ENCODE measurements at places on chromosomes 4 and X.

DNA sequence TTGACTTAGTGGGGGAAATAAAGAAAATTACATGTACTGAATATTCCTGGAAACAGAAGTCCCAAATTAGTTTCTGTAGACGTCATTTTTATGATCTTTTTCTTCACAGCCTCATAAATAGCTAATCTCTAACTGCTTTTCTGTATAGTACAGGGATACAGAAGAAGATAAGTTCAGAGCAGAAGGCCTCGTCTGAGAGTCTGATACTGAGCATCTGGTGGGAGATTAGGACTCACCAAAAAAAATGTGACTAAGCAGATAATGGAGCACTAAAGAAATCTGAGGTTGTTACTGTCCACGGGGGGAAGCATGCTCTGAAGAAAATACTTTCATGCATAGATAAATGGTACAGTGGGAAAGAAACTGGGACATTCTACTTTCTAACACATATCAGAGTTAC is 115.3 kb upstream of the TRPC5 start:
- DNase-seq, result no peak

GRCh38 chrX:17687648-17688047 is 49.6 kb upstream of the SCML1 start:
- DNase-seq, result no peak

DNA sequence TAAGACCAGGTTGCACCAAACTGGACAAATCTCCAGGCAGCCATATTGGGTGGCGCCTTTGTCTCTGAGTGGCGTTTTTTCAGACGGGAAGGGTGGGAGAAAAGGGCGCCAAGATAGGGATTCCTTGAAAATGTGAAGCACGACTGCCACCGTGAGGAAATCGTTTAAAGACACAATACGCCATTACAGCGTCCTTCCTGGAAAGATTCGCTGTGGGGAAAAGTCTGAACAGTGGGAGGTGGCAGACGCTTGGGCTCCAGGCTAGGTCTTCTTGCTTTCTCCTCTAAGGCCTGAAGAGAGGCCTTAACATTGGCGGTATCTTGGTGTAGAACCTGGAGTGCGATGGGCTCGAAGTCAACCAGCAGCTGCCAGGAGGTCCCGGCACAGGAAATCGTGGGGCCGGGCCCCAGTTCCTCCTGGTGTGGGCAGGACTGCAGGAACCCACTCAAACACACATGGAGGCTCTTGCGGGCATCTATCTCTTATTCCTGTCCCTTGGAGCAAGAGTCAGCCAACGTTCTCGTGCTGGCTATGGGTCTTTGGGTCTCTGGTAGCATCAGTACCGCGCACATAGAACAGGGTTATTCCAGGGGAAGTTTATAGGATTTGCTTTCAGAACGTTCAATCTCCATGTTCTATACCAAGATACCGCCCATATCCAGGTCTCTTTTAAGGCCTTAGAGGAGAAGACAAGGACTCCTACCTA is 208.8 kb downstream of the OR13H1 start:
- DNase-seq, result no peak

DNA sequence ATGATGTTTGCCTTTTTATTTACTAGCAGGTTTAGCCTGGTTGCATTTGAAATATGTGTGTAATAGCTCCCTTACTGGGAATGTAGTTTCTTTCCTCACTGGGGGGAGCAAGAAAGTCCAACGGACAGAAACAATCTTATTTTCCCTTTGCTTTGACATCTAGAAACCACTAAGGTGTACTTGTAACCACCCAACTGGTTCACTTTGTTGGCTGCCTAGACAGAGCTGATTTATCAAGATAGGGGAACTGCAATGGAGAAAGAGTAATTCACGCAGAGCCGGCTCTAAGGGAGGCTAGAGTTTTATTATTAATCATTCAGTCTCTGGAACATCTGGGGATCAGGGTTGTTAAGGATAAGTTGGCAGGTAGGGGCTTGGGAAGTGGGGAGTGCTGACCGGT is 30.3 kb downstream of the XG start:
- no peak for DNase-seq

DNA sequence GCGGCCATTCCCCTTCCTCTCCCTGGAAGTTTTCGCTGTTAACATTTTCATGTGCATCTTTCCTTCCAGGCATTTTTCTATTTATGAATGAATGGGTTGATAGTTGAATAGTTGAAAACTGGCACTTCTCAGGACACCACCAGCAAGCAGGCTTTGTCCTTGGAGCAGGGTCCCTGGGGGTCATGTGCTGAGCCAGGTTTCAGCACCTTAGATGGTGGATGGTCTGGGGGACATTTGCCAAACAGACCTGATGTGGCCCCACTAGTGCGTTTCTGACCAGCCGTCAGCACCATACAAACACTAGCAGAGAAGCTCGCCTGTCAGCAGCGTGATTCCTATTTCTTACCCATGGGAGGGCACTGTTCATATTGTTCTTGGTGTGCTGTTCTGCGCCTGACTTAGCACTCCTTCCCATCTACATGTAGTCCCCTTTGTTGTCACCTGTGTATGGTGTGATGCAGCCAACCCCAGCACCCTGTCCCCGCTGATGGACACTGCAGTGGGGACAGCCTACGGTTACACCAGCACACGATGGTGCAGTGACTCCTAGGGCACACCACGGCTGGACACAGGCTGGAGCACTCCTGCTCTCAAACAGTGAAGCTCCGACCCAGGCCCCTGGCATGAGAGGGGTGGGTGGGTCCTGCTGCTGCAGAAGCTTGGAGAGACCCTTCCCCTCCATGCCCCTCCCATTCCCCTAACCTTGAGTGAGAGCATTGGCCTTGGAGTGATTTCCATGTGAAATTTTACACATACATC is 27.2 kb upstream of the WFS1 start:
- no peak for DNase-seq

DNA sequence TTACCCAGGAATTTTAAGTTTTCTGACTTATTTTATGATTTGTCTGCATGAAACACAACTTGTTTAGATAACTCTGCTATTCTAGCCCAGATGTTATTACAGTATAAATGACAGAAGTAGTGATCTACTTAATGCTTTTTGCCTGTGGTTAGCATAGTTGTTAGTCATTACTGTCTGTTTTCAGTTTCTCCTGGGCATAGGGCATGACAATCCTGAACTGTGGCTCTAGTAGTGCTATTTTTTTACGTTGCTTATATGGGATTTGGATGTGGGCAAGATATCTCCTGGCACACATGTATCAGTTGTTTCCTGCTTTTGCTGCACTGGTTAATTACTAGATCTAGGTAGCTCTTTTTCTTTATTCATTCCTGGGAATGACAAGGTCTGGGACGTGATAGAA is 1005.8 kb downstream of the PCDH18 start:
- no peak for DNase-seq

DNA sequence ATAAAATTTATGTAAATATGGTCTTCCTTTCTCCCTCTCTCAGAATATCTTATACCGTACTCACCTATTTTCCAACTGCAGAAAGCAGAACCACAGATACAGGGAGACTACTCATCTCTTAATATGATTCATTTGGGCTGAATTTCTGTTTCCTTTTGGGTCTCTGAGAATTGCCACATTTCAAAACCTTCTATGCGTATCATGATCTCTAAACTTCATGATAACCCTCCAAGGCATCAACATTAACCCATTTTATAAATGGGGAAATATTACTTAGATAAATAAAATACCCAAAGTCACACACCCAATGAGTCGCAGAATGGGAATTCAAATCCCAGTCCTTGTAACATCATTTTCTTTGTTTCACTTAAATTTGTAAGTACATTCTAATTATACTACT is 16.6 kb upstream of the PRDM8 start:
- peak; percentile 56 for DNase-seq

- DNase-seq, result no peak
Observed at GRCh38 chr4:794900-795725, 30.8 kb downstream of the CPLX1 start.

DNA sequence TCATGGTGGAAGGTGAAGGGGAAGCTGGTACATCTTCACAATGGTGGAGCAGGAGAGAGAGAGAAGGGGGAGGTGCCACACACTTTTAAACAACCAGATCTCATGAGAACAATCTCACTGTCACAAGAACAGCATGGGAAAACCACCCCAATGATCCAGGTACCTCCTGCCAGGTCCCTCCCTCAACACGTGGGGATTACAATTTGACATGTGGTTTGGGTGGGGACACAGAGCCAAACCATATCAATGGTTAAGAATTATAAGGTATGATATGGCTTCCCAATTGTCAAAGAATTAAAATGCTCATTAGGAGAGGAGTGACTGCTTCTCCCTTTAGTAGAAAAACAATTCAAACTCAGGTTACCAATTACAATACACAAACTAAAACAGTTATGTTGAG is 143.3 kb downstream of the PDLIM5 start:
- no peak for DNase-seq

DNA sequence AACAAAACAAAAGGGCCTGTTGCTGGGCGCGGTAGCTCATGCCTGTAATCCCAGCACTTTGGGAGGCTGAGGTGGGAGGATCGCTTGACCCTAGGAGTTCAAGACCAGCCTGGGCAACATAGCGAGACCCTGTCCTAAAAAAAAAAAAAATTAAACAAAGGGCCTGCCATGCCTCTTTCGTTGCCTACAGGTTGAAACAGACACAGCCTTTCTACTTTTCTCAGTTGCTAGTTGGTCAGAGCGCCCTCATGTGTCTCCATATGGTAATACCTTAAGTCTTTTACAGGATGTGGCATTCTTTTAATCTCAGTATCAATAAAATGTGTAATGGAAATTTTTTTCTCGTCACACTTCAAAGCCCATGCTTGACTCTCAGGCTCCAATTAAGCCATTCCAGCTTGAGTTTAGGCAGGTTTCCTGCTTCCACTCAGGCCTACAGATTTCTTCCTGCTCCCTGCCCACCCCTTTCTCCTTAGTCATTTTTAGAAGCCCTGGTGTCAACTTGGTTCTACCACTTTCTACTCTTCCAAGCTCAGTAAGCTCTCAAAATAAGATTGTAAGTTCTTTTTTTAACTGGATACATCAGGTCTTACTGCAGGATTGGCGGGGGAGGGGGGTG is 4.6 kb upstream of the SOWAHD start:
- peak; percentile 33 for DNase-seq

DNA sequence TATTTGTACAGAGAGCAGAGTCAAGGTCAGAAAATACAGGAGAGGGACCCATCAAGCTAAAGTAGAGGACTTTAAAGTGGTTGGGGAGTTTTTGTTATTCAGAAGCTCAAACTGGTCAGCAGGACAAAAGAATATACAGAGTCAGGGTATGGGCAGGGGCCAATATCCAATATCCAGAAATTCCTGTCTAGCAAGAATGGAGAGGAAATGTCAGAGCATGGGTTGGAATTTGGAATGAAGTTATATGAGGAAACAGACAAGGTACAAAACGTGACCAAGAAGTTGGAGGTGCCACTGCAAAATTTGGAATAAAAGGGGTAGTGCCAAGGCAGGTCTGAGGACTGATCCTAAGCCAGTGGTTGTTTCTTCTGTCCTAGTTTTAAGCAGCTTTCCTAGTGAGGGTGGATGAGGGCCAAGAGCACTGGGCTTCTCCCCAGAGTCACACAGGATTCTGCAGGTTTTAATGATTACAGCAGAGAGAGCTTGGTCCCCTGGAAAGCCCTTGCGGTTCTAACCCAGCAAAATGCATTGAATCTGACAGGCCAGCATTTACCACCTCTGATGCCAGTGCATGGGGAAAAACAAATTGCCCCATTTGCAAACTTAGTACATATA is 304.7 kb upstream of the FTHL17 start:
- no peak for DNase-seq

DNA sequence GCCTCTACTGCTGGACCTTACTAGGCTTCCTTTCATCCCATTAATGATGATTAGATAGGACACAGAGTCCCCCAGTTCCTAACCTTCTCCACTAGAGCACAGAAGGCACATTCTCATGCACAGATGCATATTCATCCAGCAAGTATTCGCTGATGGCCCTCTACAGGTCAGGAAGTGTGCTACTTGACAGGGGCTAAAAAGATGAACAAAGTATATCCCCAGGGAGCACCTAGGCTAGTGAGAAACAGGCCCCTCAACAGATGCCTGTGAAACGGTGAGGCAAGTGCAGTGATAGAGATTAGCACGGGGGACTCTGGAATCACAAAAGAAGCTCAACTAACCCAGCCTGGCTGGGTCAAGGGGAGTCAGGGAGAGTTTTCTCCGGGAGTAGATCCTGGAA is 95.8 kb downstream of the MGST2 start:
- DNase-seq, result peak; percentile 47

GRCh38 chr4:151770154-151770553 is 9.3 kb upstream of the GATB start:
- no peak for DNase-seq

- peak; percentile 56 for DNase-seq
Observed at GRCh38 chrX:37349221-37350033, at the start of gene PRRG1. Gene PRRG1 (plus strand): TSS chrX:37349364. CDS start chrX:37406250, 56,886 bp downstream.

GRCh38 chr4:3487861-3488260 is 24.8 kb downstream of the DOK7 start:
- no peak for DNase-seq

DNA sequence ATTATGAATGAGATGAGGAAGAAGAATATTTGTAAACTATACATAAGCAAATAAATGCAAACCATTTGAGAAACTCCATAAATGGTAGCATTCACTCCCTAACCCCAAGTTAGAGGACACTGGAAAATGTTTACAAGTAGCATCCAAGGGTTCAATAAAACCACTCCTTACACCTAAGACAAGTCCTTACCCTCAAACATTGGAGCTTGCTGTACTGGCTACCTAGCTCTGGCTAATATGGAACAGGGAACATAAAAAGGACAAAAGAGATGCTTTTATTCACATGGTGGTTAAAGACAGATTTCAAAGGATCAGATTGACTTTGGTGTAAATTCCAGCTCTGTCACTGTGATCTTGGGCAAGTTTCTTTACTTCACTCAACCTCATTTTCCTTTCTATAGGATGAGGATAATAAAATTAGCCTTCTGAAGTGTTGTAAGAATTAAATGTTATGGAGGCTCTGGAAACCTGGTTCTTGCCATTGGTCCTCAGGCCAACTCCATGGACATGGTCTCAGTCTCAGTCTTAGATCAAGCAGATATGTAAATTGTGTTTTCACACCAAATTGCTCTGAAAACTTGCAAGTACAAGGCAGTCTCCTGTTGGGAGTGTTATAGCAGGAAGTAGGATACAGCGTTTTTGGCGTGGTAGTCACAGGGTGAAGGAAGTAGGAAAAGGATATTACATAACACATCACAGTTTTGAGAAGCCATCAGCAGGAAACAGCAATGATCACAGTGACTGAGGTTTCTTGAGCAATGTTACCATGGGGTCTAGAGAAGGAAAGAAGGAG is 3.3 kb downstream of the CXCL1 start:
- DNase-seq, result peak; percentile 38

Measured in bronchial epithelial cell (primary cell).